ENCODE measurements at places on chromosomes 3 and 15. TPM values are rescaled to one million over a fixed set of nuclear protein-coding genes. Genes with fewer than 3 reads are reported as not detected.

DNA sequence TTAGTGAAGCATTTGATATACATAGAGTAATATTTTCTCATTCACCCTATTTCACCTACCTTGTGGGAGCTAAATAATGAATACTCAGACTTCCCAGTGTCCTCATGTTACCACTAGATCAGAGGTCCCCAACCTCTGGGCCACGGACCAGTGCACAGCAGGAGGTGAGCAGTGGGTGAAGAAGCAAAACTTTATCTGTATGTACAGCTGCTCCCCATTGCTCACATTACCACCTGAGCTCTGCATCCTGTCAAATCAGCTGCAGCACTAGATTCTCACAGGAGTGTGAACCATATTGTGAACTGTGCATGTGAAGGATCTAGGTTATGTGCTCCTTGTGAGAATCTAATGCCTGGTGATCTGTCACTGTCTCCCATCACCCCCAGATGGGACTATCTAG lies 79.4 kb downstream of the RETNLB start:
- no peak for DNase-seq

DNA sequence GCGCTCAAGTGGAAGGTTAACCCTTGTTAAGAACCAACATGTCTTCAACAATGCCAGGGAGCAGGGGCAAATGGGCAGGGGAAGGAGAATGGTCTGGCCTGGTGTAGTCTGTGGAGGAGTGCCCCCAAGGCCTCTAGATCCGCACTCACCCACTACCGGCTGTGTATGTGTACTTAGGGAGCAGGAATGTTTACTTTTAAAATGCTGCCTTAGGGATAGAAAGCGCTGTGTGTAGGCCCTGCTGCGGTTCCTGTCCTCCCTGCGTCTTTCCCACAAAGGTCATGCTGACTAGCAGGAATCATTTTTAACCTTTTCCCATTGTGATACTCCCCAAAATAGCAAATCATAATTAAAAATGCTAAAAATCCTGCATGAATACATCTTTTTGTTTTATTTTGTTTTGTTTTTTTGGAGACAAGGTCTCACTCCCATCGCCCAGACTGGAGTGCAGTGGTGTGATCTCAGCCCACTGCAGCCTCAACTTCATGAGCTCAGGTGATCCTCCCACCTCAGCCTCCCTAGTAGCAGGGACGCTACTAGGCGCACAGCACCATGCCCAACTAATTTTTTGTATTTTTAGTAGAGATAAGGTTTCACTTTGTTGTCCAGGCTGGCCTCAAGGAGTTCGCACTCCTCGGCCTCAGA lies 35.9 kb upstream of the CEMIP start:
- no peak for DNase-seq

DNA sequence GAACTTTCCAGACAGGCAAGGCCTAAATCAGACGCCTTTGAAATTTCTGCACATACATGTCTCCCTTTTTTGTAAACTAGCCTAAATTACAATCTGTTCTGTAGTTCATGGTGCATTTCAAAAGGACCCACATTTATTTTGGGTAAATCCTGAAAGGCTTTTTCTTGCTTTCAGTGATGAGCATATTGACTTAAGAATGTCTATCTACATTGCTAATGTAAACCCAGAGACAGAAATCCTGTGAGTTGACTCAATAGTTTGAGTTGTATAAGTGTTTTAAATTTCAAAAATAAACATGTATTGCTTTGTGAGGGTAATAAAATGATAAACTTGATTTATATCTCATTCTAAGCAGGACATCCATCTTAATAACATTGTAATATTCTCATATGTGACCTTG lies 977.0 kb upstream of the NR2F2 start:
- no peak for DNase-seq

DNA sequence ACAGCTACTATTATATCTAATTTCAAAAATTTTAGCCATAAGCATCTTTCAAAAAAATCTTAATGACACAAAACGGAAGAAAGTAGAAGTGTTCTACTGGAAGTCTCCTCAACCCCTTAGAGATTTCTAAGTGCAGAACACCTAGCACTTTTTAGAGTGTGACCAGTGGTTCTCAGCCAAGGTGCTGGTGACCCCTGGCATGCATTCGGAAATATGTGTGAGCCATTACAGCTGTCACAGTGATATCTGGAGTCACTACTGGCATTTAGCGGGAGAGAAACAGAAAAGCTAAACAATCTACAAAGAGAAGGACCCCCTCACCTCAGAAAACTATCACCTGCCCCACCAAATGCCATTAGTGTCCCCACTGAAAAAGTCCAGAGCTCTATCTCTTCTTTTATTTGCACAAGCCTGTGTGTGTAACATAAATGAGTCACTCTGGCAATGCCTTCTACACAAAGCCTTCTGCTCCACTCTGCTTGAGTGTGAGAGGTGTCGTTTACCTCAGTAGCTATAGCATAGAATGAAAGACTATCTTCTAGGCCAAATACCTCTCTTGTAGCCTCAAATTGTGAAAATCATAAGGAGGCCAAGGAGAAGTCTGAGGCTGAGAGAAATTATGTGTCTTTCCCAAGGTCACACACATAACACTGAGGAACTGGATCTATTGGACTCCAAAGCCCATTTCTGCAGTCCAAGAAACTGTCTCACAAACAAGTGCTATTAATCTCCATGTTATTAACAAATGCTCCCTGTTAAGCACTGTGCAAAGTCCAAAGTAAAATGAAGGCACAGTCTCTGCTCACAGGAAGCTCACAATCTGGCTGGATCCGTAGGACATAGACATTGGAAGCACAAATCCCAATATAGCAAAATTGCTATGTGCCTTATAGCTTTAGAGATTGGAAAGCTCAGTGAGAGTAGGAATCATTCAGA lies 28.5 kb upstream of the KCNMB2 start:
- no peak for DNase-seq

GRCh38 chr15:70023064-70023768 lies 74.5 kb downstream of the TLE3 start:
- DNase-seq = no peak

DNA sequence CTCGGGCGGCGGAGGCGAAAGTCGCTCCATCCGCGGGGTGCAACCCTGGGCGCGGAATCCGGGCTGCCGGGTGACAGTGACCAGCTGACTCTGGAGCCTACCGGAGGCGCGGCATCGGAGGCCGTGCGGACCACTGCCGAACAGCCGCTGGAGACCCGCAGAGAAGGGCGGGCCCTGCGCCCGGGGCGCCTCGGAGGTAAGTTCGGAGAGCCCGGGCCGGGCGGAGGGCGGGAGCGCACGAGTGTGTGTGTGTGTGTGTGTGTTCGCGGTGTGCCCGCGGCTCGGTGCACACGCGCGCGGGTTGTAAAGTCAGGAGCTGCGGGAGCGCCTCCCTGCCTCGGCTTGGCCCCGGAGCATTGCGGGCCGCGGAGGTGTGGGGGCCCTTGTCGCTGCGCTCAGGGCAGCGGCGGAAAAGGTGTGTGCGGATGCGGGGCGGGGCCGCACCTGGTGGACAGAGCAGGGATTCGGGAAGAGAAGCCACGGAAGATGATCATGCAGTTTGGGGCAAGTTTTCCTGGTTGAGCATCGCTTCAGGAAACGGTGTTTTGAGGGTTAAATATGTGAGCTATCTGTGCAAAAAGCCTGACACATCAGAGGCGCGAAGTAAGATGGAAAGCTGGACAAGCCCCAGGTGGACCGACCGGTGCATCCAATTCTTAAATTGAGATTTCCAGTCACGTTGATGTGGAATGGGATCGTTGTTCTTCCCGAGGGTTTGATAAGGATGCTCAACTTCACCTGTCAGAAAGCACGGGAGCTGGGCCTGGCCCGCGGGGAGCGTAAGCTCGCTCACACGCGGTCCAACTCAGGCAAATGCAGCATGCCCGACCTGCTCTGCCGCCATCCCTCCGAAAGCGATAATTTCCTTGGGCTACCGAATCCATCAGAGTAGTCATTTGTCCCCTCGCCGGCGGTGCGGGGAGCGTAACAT lies 474 bp downstream of the MINAR1 start:
- DNase-seq = peak; percentile 64

- DNase-seq = no peak
Measured at GRCh38 chr3:88807491-88808105, 299.8 kb upstream of the EPHA3 start.

DNA sequence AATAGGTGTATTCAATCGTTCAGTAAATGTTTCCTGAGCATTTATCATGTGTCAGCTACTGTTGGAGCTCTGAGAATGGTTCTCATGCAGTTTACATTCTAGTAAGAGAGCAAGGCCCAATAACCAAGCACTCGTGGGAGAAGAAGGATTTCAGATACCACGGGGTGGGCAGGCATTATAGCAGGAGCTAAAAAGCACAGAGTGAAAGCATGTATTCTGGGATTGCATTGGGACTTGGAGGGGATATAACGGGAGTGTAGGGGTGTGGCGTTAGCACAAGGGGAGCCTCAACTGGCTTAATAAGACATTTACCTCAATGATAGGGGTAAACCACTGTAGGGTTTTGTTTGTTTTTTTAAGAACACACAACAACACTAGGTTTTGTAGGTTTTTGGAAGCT lies 1.6 kb upstream of the SIAH2 start:
- DNase-seq = no peak

DNA sequence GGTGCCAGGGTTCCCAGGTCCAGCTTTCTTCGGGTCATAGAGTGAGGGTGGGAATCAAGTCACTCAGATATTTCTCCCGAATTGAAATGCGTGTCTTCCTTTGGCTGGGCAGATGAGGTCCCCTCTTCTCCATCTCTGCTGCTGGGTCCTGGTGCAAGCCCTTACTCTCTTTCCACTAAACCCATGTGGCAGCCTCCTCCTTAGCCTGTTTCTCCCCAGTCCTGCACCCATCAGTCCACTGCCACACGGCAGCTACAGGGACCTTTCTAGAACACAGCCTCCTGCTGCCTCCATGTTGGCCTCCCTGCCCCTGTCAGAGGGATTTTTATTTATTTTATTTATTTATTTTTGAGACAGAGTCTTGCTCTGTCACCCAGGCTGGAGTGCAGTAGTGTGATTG lies 237.4 kb upstream of the CTDSPL start:
- no peak for DNase-seq

- no peak for DNase-seq
Measured at GRCh38 chr3:113111011-113111707, 100.2 kb upstream of the BOC start.

The TEX55 gene
- total RNA-seq = not detected

The PIERCE2 gene
- total RNA-seq = 2.7 TPM

The RYR3 gene
- total RNA-seq = 10.5 TPM

The CNTN4 gene
- 13.4 TPM for total RNA-seq

The RARRES1 gene
- total RNA-seq = 94.0 TPM

The DNAJA4 gene
- total RNA-seq = 31.1 TPM

All from kidney (tissue), 22 donors.